Ascending aorta (tissue), 2 donors: ENCODE measurements at places on chromosomes 7 and 10.

- no peak for DNase-seq
These were observed 121.8 kb downstream of the KMT2C start for GRCh38 chr7:152313831-152314604.

GRCh38 chr10:65348637-65349036 lies 1577.2 kb upstream of the LRRTM3 start:
- DNase-seq, result no peak

- no peak for DNase-seq
These were observed 242.5 kb downstream of the REEP3 start for GRCh38 chr10:63763744-63764143.

DNA sequence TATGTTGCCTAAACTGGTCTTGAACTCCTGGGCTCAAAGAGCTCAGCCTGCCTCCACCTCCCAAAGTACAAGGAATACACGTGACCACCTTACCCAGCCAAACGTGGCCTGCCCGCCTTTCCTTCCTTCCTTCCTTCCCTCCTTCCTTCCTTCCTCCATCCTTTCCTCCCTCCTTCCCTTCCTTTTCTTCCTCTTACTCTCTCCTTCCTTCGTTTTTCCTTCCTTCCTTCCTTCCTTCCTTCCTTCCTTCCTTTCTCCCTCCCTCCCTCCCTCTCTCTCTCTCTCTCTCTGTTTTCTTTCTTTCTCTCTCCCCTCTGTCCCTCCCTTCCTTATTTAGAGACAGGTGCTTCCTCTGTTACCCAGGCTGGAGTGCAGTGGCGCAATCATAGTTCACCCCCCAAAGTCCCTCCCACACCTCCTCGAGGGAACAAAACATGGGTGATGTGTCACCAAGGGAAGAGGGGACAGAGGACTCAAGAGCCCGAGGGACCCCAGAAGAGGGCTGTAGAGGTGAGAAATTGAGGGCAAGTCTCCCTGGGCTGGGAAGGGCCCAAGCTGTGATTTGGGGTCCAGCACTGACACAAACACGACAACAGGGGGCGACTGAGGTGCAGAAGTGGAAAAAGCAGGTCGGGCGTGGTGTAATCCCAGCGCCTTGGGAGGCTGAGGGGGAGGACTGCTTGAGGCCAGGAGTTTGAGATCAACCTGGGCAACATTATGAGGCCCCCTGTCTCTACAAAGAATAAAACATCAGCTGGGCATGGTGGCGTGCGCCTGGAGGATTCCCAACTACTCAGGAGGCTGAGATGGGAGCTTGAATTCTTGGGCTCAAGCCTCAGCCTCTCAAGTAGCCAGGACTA lies 28.1 kb downstream of the EPHB4 start:
- DNase-seq, result no peak

DNA sequence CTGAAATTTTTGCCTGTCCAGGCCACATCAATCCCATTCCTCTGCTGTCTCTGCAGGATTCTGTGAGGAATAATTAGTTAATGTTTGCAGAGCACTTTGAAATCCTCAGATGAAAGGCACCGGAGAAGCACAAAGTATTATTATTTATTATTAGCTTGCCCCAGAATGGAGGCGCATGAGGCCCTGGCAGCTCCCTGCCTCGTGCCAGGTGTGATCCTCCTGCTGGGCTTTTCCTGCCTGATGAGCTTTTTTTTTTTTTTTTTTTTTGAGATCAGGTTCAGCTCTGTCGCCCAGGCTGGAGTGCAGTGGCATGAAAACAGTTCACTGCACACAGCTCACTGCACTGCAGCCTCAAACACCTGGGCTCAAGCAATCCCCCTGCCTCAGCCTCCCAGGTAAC lies 65.2 kb downstream of the TCF7L2 start:
- no peak for DNase-seq

DNA sequence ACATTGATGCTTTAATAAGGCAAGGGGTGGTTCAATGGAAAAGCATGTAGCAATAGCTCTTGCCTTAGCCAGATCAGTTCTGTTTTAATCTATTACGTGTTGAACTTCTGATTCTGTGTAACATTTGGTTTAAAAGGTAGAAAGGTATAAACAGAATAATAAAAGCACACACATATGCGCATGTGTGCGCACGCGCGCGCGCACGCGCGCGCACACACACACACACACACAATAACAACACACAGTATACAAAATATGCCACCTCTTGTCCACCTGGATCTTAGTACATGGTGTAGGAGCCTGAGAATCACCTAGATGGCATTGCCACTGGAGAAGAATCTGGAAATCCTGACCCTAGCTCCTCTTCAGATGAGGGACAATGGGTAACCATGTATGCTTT lies 49.6 kb upstream of the TEX47 start:
- DNase-seq, result no peak

DNA sequence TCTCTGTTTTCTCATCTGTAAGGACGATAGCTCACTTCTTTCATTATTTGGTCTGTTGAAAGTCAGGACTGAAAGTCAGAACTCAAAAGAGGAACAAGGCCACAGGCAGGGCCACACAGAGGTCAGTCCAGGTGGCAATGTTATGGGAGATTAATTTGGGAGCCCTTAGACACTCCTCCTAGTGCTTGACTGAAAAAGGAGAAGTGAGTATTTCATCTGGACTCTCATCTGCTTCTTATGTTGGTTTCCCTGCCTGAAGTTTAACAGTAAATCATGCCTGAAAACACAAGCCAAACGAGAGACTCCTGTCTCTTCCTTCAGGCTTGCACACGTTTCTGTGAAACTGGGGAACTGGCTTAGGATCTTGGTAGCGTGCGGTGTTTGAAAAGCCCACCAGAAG lies 248.5 kb downstream of the BUB3 start:
- DNase-seq, result no peak

- no peak for DNase-seq
These were observed 44.0 kb upstream of the GRID1 start for GRCh38 chr10:86410542-86411124.

DNA sequence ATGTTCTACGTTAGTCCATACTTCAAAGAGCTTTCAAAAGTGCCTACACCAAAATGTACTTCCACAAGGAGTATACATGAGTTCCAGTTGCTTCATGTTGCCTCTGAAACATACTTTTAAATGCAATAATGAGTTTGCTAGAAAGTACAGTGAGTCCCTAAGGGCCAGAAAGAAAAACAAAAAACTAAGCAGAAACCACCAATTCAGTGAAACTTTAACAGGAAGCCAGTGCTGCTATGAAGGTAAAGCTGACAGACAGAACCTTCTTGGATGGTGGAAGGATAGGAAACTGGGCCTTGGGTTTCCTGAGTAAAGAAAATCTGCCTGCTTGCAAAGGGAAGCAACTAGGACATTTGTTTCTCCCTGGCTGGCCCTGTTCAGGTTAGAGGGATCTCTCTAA lies 104.2 kb downstream of the CTTNBP2 start:
- DNase-seq, result no peak
